ENCODE measurements at places on chromosomes 7 and 10. TPM values are rescaled to one million over a fixed set of nuclear protein-coding genes. Genes with fewer than 3 reads are reported as not detected.

SERPINE1 gene
- total RNA-seq: 0.11 TPM

ITIH5 gene
- total RNA-seq: not detected

DNA sequence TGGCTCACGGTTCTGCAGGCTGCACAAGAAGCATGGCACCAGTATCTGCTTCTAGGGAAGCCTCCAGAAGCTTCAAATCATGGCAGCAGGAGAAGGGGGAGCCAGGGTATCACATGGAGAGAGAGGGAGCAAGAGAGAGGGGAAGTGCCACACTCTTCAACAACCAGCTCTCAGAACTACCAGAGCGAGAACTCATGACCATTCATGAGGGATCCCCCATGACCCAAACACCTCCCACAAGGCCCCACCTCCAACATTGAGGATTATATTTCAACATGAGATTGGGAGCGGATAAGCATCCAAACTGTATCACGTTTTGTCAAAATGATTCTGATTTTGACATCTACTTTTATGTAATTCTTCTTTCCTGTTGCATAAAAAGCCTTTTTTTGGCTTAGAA is 38.5 kb downstream of the CREM start:
- no peak for DNase-seq
- H3K27ac ChIP-seq: peak overlapping the region; percentile 80
- H3K4me3 ChIP-seq: no peak overlapping the region
- H3K27me3 ChIP-seq: no peaks in the 10 kb centered on the region
- peaks cover 5% of the 10 kb centered on the region for H3K36me3 ChIP-seq

LRRD1 gene
- total RNA-seq: 0.18 TPM

DNA sequence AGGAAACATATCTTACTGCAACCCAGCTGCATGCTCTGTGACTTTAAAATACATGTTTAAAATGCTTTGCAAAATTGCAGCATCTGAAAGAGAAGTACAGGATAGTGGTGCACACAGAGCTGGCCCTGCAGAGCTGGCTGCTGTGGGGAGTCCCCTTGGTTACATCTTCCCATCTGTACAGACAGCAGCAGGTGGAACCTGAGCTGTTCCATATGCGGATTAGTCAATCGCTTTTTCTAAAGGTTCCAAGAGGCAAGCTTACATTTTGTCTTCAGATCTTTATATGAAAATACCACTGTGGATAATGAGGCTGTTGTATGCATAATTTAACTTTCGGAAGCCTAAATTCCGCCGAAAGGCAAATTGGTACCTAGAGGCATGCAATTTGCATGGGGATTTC is 444.1 kb downstream of the NRG3 start:
- H3K4me1 ChIP-seq: no peaks in the 10 kb centered on the region
- H3K36me3 ChIP-seq: no peaks in the 10 kb centered on the region
- no peak for DNase-seq
- H3K27me3 ChIP-seq: no peaks in the 10 kb centered on the region

DNA sequence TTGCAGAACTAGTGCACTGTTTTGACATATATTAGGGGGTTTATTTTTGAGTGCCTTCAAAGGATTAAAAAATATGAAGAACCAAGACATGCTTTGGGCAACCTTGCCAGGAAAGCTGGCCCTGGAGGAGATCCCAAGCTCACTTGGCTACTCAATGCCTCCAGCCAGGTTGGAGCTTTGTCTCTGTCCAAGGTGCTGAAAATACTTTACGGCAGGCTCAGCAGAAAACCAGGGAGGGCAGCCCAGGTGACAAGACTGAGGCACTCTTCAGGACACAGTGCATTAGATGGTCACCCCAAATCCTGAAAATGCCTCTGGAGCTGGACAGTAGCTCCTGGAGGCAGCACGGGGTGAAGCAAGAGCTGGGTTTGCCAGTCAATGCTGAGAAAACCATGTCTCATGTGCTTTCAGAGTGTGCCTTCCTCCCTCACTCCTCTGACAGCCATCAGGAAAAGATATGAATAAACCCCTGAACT is 5.8 kb upstream of the KCNH2 start:
- H3K36me3 ChIP-seq: no peaks in the 10 kb centered on the region
- peaks cover 14% of the 10 kb centered on the region for H3K4me1 ChIP-seq
- no peak overlapping the region for H3K27ac ChIP-seq
- peaks cover 19% of the 10 kb centered on the region for H3K27me3 ChIP-seq
- H3K4me3 ChIP-seq: no peak overlapping the region
- DNase-seq: peak; percentile 61

FAM241B gene
- 11.2 TPM for total RNA-seq

GRCh38 chr7:8125680-8126444 is 136.1 kb downstream of the ICA1 start:
- peak; percentile 79 for DNase-seq
- H3K4me1 ChIP-seq: peaks cover 34% of the 10 kb centered on the region
- peak overlapping the region; percentile 98 for H3K27ac ChIP-seq

DNA sequence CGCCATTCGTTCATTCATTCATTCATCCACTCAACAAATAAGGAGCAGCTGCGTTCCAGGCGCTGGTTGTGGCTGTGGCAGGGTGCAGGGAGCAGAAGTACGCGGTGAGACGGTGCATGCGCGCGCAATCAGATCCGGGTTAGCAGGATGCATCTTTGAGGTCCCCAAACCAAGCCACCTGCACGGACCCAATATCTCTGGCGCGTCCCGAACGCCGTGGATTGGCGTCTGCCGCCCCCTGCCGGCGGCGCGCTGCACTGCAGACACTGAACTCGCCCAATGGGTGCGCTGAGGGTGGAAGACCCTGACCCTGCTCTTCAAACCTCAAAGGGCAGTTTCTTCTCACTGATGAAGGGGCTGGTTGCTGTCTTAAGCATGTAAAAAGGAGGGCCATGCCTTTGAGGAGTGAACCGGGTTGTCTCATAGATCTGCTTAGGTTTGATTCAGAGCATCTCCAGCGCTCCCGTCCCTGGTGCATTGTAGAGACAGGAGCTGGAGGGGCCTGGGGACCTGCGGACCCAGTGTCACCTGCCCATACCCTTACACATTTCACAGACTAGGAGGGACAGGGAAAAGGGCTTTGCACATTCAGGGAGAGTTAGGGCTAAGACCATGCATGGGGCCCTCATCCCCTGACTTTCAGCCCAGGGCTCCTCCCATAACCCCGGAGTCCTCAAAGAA is 102.5 kb downstream of the RAMP3 start:
- peaks cover 2% of the 10 kb centered on the region for H3K4me1 ChIP-seq
- peaks cover 4% of the 10 kb centered on the region for H3K27me3 ChIP-seq
- no peaks in the 10 kb centered on the region for H3K36me3 ChIP-seq
- DNase-seq: peak; percentile 59
- H3K4me3 ChIP-seq: no peak overlapping the region

DNA sequence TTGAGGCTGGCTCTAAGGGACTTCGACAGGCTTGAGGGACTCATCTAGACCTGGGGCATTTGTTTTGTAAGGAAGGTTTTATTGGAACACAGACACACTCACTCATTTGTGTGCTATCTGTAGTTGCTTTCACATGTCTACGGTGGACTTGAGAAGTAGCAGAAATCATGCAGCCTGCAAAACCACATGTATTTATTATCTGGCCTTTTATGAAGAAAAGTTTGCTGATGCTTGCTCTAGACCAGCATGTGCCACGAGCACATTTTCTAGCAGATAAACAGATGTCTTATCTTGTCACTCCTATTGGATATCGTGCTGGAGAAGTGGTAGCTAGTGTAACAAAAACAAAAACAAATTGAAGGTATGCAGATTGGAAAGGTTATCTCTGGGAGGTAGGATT is 9.8 kb downstream of the UPP1 start:
- peaks cover 78% of the 10 kb centered on the region for H3K36me3 ChIP-seq
- H3K4me1 ChIP-seq: peaks cover 38% of the 10 kb centered on the region
- no peak for DNase-seq
- H3K27ac ChIP-seq: peak overlapping the region; percentile 94
- H3K27me3 ChIP-seq: no peaks in the 10 kb centered on the region

DNA sequence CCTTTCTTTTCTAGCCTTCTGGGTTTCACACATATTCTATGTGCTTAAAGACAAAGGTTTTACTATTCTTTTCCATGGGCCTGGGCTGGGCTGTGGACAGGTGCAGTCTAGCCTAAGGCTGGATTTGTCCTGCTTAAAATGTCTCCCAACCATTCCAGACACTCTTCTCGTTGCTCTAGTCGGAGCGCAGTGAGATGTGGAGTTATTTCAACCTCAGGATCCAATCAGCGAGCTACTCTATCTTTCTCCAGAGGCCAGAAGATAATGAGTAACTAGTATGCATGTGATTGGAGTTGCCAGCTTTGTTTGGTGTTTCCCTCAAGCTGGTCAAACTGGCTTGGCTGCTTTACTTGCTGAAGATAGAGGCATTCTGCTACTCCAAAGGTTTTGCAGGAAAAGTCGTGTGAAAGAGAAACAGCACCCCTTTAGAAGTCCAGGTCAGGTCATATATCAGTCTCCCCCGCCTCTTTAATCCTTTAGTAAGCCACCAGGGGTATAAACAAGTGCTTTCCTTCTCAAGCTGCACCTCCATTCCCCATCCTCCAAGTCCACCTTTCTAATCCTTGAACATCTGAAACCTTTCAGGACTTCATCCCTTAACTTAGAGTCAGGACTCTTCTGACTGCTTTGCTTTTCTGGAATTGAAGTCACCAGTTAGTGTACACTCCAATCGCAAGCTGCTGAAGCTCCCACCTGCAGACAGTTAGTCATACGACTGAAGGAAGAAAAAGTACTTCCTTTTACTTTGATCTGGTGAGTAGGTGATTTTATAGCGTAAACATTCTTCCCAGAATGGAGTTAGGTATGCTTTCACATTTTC is 78.8 kb downstream of the DNMBP start:
- H3K4me1 ChIP-seq: peaks cover 14% of the 10 kb centered on the region
- no peaks in the 10 kb centered on the region for H3K27me3 ChIP-seq
- DNase-seq: no peak
- H3K27ac ChIP-seq: peak overlapping the region; percentile 75

DNA sequence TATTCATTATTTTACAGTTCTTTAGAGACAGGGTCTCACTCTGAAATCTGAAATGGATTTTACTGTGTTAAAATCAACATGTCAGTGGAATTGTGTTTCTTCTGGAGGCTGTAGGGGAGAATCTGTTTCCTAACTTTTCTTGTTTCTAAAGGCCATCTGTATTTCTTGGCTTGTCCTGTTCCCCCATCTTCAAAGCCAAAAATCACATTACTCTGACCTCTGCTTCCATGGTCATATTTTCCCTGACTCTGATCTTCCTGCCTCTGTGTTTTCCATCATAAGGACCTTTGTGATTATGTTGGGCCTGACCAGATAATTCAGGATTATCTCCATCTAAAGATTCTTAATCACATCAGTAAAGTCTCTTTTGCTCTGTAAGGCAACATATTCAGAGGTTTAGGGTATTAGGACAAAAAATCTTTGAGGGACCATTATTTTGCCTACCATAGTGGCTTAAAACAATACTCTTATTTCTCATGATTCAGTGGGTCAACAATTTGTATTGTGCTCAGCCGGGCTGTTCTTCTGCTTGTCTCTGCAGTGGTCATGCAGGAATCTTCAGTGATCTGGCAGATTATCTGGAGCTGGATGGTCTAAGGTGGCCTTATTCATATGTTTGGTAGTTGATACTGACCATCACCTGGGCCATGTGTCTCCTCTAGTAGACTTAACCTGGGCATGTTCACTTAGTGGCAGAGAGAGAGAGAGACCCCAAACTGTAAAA is 5.7 kb downstream of the ANLN start:
- no peaks in the 10 kb centered on the region for H3K36me3 ChIP-seq
- no peak for DNase-seq

DNA sequence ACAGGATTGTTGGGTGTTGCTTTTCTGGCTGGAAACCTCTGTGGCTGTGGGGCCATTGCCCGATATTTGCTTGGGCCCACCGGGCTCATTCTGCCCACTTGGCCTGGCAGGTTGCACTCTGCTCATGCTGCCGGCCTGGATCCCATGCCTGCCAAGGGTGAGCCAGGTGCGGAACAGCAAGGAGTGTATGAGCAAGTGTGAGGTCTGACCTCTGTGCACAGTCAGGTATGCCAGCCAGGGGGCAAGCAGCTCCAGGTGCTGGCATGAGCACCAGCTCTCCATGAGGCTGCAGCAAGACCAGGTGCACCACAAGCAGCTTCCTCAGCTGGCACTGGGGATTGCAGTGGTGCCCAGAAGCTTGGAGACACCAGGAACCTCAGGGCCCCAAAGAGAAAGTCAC is 65.4 kb upstream of the KIF5B start:
- DNase-seq: no peak
- H3K27me3 ChIP-seq: no peaks in the 10 kb centered on the region
- no peaks in the 10 kb centered on the region for H3K36me3 ChIP-seq
- no peak overlapping the region for H3K4me3 ChIP-seq

DNA sequence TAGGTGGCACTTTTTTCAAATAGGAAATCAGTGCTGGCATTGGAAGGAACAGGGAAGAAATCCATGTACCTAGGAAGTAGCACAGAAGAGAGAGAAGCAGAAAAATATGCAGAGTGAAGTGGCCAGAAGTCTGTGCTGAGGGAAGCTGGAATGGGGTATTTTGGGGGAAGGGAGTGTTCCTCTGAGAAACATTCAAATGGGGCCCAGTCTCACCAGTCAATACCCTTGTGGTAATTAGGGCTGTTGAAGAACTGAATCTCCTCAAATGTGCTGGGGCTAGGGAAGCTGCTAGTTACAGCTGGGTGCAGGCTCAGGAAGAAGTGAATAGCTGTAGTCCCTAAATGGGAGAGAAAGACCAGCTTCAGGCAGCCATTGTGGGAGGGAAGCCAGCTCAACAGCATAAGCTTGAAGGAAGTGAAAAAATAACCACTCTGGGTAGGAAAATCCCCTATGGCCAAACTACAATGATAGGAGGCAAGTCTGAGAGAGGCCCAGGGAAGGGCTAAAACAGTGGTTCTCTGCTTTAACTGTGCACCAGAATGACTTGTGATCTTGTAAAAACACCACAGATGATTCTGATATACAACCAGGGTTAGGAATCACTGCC is 7.6 kb downstream of the NDST2 start:
- H3K4me3 ChIP-seq: no peak overlapping the region
- no peak for DNase-seq
- H3K4me1 ChIP-seq: peaks cover 34% of the 10 kb centered on the region
- H3K36me3 ChIP-seq: peaks cover 83% of the 10 kb centered on the region
- H3K27me3 ChIP-seq: no peaks in the 10 kb centered on the region

DNA sequence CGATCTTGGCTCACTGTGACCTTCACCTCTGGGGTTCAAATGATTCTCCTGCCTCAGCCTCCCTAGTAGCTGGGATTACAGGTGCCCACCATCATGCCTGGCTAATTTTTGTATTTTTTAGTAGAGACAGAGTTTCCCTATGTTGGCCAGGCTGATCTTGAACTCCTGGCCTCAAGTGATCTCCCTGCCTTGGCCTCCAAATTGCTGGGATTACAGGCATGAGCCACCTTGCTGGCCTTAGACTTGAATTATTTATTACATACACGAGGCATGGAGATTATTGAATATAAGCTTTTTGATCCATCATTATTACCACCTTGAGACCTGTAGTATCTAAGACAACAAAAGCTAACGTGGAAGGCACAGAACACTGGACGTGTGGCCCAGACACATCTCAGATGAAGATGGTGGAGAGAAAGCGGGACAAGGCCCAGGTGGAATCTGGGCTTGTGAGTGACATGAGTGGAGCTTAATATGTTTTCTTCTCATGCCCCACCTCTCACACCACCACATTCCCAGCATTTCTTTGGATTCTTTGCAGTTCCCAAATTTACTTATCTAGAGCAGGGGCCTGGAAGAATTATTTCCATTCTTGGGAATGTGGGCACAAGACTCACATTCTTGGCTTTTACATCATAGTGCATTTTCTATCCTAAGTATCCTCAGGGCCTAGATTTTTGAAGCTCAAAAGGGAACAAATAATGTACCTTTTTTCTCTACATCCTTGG is 76.6 kb downstream of the SUGCT start:
- no peaks in the 10 kb centered on the region for H3K27me3 ChIP-seq
- H3K27ac ChIP-seq: no peak overlapping the region
- no peak for DNase-seq
- H3K4me3 ChIP-seq: no peak overlapping the region
- no peaks in the 10 kb centered on the region for H3K36me3 ChIP-seq

GRCh38 chr10:1509011-1509530 is 228.3 kb downstream of the ADARB2 start:
- no peaks in the 10 kb centered on the region for H3K4me1 ChIP-seq
- H3K27ac ChIP-seq: no peak overlapping the region
- peaks cover 9% of the 10 kb centered on the region for H3K27me3 ChIP-seq
- H3K36me3 ChIP-seq: no peaks in the 10 kb centered on the region
- no peak overlapping the region for H3K4me3 ChIP-seq
